ENCODE measurements at places on chromosomes 1 and 21. TPM values are rescaled to one million over a fixed set of nuclear protein-coding genes. Genes with fewer than 3 reads are reported as not detected.

Gene CYB5RL
- total RNA-seq: 8.8 TPM

- DNase-seq: no peak
Observed at GRCh38 chr1:95133687-95134086, 16.5 kb downstream of the TLCD4 start.

- DNase-seq: no peak
Observed at GRCh38 chr1:109228167-109228566, 14.4 kb downstream of the SARS1 start.

Gene IQCC
- total RNA-seq: 2.5 TPM

DNA sequence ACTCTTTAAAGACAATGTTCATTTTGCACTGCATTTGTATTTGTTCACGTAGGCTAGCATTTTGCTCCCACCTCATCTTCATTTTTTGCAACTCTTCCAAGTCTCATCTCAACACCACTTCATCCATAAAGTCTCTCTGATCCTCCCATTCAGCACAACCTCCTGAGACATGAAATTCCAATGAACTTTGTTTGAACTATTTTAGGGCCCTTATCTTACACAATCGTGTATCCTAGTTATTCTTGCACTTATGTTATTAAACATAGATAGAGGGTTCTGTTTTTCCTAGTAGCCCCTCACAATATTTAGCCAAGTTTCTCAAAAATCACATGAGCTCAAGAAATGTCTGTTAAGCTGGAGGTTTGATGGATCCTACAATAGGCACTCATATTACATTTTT lies 500.5 kb upstream of the ADAMTS5 start:
- no peak for DNase-seq

Gene KCND3
- total RNA-seq: not detected

DNA sequence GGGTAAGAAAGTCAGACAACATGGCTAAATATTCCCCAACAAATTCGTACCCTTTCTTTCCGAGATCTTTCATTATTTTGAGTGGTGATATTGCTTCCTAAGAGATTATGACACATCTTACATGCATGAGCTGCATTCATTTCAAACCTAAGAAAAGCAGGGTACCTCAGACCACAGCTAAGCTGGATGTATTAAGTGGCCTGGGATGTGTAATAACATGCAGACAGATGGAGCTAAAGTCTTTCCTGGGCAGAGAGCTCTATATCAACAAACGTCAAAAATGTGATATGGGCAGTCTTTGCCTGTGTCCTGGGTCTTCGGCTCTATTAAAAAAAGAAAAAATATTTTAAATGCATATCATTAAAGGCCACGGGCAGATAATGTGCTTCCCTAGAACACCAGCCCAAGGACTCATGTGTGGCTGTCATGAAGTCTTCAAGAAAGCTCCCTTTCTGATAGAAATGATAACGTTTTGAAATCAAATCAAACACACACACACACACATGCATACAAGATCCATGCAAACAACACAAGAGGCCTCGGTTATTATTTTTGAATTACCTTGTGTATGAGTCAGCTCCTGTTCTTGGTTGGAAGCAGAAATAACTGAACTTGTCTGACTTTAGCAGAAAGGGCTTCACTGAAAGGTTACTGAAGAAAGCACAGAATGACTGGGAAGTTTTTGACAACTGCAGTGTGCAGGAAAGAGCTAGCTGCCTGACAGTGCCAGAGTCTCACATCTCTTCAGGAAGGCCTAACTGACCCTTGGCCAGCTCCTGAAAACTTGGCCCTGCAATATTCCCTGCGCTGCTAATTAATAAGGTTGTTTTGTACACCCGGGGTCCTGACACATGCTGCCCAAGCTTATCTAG lies 231.2 kb downstream of the DSCAM start:
- DNase-seq: no peak

DNA sequence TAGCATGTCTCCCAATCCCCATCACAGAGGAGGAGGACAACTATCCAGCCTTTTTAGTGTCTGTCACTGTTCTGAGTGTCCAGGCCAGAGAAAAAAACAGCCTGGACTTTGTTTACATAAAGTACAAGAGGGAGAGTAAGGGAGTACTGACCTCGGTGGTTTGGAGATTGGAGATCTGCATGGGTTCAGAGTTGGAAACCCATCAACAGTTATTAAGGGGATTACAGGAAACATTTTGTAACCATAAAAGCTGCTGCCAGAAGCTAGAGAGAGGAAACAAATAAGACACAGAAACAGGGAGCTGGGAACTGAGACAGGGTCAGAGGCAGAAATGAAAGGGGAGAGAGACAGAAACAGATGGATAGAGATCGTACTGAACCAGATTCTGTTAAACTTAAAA lies 131.5 kb upstream of the CTTNBP2NL start:
- no peak for DNase-seq

Gene PLEKHN1
- total RNA-seq: 0.65 TPM

Gene SPRR5
- total RNA-seq: not detected

GRCh38 chr1:22288593-22289241 lies 145.8 kb upstream of the WNT4 start:
- no peak for DNase-seq

GRCh38 chr1:21537932-21538630 lies 28.9 kb downstream of the ALPL start:
- DNase-seq: no peak

DNA sequence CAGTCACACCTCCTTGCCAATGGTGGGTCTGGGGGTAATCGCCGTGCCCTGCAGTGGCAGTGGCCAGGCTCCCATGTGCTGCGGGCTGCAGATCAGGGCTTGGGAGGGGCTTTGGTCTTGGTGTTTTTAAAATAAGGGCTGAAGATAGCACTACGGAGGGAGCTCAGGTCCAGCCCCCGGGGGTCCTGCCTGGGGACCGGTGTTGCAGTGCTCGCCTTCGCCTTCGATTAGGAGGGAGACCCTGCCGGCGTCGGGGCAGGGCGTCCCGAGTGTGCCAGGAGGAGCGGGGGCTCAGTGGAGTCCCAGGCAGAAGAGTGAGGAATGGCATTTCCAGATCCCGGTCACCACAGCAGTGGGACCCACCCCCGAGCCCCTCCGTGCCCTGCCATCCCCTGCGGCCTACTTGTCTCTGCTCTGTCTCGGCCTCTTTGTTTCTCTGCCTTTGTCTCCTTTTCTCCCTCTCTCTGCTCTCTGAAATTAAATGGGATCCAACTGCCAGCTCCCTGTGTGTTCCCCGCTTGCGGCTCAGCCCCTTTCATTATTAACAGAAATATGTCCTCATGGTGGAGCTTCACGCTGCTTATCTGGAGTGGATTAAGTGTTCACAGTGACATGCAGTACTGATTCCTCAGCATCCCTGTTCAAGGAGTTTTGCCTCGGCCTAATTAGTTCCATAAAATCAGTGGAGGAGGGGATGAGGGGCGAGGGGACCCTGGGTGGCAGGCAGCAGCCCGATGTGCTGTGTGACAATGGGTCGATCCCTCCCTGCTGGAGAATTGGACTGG lies 44.4 kb downstream of the DMRTB1 start:
- no peak for DNase-seq

GRCh38 chr21:32940079-32941014 lies 85.4 kb upstream of the OLIG2 start:
- peak; percentile 48 for DNase-seq

DNA sequence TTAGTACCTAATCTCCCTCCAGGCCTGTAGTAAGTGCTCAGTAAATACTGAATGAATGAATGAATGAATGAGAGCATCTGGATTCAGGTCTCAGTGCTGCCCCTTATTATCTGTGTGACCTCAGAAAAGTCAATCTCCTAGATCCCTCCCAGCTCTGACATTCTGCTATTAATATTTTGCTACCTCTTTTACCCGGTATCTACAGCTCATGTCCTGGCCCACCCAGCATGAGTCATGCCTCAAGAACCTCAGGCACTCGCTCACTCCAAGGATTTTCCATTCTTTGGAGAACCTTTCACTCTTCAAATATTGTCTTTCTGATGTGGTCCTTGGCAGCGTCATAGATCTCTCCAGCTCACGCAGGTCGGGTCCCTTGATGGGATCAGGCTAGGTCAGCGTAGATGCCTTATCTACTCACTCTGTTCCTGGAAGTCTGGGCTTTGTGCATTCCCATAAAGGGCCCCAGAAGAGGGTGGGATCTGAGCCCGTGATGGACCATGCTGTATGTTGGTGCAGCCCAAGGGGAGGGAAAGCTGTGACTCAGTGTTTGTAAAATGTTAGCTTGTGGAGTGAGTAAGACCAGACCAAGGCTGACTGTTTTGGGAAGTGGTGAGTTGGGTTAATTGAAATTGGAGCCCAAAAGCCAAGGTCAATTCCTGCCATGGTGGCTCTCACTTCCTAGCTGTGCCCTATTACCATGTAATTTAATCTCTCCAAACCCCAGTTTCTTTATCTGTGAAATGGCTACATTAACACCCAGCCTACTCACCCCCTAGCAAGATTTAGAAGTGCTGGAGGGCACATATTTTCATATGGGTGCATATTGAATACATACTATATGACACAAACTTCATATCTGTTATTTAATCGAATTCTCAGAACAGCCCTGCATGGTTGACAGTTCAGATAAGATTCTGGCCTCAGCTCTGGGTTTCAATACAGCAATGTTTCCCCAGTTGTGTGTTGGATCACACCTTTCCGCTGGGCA lies 214.1 kb upstream of the USP24 start:
- no peak for DNase-seq

- no peak for DNase-seq
Observed at GRCh38 chr1:56385314-56385713, 194.0 kb downstream of the PLPP3 start.

DNA sequence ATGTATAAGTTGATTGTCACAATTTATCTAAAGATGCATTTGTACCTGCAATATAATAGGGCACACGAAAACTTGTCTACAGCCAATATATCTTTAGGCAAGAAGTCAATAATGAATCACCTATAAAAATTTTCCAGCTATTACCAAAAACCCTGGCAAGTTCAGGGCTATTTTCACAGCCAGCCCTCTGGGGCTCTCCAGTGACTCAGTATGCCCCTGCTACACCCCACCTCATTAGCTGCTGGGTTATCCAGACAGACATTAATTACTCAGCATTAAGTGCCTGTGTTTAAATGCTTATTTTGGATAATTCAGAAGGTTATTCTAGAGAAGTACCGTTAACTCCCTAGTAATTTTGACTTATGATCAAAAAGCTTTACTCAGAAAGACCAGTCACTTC lies 220.2 kb downstream of the TBX15 start:
- no peak for DNase-seq

GRCh38 chr1:160451119-160451858 lies 50.9 kb downstream of the VANGL2 start:
- DNase-seq: no peak

GRCh38 chr1:28278763-28279162 lies 19.4 kb downstream of the SESN2 start:
- no peak for DNase-seq

- no peak for DNase-seq
Observed at GRCh38 chr1:110508028-110508940, 10.7 kb downstream of the KCNA10 start.

Gene C1orf94
- not detected for total RNA-seq

- DNase-seq: no peak
Observed at GRCh38 chr1:79945391-79945790, 938.9 kb upstream of the ADGRL4 start.

DNA sequence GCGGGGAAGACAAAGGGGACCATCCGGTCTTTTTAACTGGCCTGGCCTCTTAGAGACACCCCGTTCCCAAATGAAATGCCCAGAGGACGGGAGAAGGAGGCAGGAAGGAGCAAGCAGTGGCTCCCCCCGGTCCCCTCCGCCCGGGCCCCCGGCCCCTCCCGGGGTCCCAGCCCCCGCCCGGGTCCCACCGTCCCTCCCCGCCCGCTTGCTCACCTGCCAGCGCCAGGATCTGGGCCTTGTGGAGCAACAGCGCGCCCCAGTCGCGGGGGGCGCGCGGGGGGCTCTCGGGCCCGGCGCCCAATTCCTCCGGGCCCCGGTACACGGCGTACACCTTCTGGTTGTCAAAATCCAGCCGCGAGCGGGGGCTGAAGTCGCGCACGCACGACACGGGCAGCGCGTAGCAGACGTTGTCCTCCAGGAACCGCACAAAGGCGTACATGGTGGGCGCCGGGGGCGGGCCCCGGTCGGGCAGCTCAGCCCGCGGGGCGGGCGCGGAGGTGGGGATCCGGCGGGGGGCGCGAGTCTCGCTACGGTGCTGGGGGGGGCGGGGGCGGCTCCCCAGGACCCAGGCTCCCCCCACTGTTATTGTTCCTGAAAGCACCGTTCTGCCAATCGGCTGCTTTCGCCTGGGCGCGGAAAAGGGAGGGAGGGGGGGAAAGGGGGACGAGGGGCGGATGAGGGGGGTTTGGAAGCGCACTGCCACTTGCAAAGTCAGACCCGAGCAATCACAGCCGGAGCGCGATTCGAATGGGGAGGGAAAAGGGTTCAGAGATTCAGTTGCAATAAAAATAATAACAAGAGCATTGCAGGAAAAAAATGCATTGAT lies at the start of gene BEND5:
Gene BEND5 (minus strand): TSS at position 499 of the 826 bp plus-strand sequence. CDS start 60 bp downstream, at position 439.
- peak; percentile 66 for DNase-seq

Gene CFHR5
- not detected for total RNA-seq

- DNase-seq: no peak
Observed at GRCh38 chr1:87129038-87129437, 199.6 kb upstream of the LMO4 start.

Gene CD5L
- total RNA-seq: not detected

- no peak for DNase-seq
Observed at GRCh38 chr1:169161496-169162194, 55.2 kb downstream of the ATP1B1 start.

DNA sequence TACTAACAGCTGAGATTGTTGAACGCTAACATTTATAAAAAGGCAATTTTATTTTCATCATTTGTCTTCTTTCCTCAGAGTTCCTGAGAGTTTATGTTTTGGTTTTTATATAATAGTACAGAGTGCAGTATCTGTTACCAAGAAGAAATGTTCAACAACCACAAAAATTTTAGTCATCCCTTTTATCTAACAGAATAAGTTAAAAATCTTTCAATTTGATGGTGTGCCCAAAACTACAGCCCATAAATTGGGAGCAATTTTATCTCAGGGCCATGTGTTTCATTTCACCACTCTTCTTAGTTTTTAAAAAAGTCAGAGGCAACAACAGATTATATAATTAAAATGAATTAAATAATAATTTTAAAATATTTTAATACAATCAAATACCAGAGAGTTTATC lies 37.1 kb downstream of the NEXN start:
- no peak for DNase-seq

Gene GNAI3
- 7.0 TPM for total RNA-seq

- no peak for DNase-seq
Observed at GRCh38 chr1:186057086-186057485, 318.0 kb downstream of the TPR start.

- peak; percentile 31 for DNase-seq
Observed at GRCh38 chr1:23452011-23452411, 27.5 kb upstream of the TCEA3 start.

DNA sequence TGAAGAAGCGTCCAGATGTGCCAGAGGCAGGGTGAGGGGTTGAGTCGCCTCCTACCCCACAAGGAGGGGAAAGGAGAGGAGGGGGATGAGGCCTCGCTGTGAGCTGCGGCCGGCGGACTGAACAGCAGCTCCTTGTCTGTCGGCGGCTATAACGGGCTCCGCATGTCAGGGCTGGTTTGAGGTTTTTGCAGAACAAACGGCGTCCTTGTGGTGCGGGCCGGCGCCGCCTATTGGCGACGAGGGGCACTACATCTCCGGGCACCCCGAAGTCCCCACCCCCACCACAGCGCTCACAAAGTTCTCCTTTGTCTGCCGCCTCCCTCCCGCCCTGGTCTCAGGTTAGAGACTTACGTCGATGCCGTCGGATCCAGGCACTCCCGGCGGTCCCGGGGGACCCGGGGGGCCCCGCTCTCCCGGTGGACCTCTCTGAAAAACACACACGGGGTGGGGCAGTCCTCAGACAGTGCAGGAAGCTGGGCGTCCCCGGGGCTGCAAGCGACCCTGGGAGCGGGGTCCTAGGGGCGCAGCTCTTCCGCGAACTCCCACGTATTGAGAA lies 1.8 kb downstream of the COL9A2 start:
- peak; percentile 87 for DNase-seq
